ENCODE measurements at places on chromosomes 5 and 9.
A peak's percentile ranks its signal among the peaks of the same experiment; 100 is the strongest.

DNA sequence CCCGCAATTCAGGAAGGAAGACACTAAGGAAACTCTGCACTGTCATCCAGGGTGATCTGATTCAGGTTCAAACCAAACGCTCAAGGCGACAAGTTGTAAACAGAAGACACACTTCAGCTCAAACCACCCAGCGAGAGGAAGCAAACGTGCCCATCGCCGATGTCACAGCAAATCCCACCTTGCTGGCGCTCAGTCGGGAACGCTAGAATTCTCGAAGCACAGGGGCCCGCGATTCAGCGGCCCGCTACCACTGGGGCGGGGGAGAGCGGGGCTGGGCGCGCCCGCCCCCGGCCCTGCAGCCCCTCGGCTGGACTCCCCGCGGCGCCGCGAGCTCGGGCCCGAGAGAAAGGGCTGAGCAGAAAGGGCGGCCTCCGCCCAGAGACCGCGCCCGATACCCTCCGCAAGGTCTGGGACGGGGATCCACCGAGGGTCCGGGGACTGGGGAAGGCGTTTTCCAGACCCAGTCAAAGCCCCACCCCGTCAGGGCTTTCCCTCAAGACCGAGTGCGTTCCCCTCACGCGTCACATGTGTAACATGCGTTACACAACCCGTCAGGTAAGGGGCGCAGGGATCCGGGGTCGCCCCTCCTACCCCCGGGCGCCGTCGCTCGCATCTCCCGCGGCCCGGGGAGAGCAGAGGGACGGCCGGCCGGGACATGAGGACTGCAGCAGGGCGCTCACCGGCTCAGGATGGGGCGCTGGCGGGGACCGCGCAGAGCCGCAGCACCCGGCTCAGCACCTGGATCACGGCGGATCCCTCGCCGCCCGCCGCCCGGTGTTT lies 469 bp downstream of the AGTPBP1 start:
- peak overlapping the region; percentile 94 for H3K27ac ChIP-seq
- H3K4me3 ChIP-seq: peak overlapping the region; percentile 97
- H3K36me3 ChIP-seq: no peaks in the 10 kb centered on the region
- no peak for DNase-seq
- no peaks in the 10 kb centered on the region for H3K27me3 ChIP-seq

GRCh38 chr9:129175515-129175824 lies 2.6 kb downstream of the IER5L start:
- H3K4me1 ChIP-seq: peaks cover 17% of the 10 kb centered on the region
- no peaks in the 10 kb centered on the region for H3K27me3 ChIP-seq
- H3K27ac ChIP-seq: peak overlapping the region; percentile 89
- DNase-seq: no peak

DNA sequence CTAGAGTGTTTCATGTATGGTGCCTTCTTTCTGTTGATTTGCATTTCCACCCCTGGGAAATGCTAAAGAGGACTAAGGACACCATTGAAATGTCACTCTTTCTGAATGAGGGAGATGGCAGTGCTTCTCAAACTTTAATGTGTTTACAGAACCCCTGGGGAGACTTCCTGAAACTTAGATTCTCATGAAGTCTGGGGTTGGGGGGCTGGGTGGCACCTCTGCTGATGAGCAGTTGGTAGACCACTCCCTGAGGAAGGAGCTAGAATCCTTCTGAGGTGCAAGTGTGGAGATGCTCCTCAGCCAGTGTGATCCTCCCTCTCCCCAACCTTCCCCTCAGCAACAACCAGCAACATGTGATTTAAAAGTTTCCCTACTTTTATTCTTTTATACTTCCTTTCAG lies 546.8 kb downstream of the LRRC70 start:
- H3K36me3 ChIP-seq: no peaks in the 10 kb centered on the region
- no peaks in the 10 kb centered on the region for H3K27me3 ChIP-seq
- H3K27ac ChIP-seq: no peak overlapping the region

- H3K4me1 ChIP-seq: no peaks in the 10 kb centered on the region
- H3K27me3 ChIP-seq: no peaks in the 10 kb centered on the region
- no peak for DNase-seq
- H3K27ac ChIP-seq: no peak overlapping the region
Observed at GRCh38 chr9:106683454-106683853, 179.5 kb upstream of the ZNF462 start.

DNA sequence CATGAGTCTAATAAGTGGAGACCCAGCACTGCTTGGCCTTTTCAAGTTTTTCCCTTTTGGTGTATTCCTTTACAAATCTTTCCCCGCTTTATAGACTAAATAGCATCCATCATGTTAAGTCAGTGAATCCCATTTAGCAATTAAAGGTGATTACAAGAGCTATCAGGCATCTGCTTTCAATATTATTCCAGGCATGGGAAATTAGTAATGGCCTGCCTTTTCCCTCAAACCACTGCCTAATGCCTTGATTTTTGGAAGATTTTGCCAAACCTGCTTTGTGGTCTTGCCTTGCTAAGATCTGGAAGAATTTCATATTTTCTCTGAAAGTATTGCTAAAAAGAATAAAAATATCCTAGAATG lies 102.8 kb upstream of the GNA14 start:
- no peaks in the 10 kb centered on the region for H3K36me3 ChIP-seq
- H3K4me3 ChIP-seq: no peak overlapping the region
- no peak for DNase-seq
- H3K27ac ChIP-seq: no peak overlapping the region
- H3K4me1 ChIP-seq: no peaks in the 10 kb centered on the region

DNA sequence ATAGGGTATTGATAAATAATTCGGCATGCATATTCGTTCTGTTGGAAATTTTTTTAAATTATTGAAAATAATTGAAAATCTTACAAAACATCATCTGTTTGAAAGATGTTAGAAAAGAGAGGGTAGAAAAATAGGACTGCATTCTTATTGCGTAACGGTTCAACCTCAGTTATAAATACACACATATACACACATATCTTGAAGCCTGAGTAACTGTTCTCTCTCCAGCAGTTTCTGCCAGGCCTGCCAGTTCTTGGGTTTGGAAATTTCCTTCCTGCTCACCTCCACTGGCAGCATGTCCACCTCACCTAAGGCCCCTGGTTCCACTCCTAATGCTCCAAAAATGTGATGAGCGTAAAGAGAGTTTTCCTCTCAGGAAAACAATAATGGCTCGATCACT lies 9.1 kb downstream of the SPATA31E1 start:
- no peak overlapping the region for H3K27ac ChIP-seq
- no peak for DNase-seq
- no peaks in the 10 kb centered on the region for H3K36me3 ChIP-seq
- no peak overlapping the region for H3K4me3 ChIP-seq

DNA sequence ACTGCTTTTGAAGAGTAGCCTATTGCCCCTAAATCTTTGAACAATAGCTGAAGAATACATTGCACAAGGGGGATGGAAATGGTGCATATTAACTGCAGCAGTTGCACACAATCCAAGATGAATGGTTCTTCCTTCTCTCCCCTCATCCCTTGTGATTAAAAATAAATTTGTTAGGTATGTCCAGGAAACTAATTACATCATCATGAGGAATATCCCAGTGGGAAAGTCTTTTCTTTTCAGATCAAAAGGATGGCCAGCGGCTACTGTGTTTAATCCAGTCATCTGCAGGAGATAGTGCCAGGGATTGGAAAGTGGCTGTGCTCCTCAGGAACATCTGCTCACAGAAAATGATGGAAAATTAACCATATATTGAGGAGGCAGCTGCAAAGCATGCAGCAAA lies 508.4 kb upstream of the SEMA6A start:
- H3K4me3 ChIP-seq: no peak overlapping the region
- H3K27ac ChIP-seq: no peak overlapping the region
- no peaks in the 10 kb centered on the region for H3K36me3 ChIP-seq

GRCh38 chr5:89573345-89573744 lies 690.4 kb upstream of the MEF2C start:
- H3K27me3 ChIP-seq: no peaks in the 10 kb centered on the region
- no peaks in the 10 kb centered on the region for H3K36me3 ChIP-seq
- no peak for DNase-seq
- H3K27ac ChIP-seq: no peak overlapping the region
- H3K4me3 ChIP-seq: no peak overlapping the region
- no peaks in the 10 kb centered on the region for H3K4me1 ChIP-seq

DNA sequence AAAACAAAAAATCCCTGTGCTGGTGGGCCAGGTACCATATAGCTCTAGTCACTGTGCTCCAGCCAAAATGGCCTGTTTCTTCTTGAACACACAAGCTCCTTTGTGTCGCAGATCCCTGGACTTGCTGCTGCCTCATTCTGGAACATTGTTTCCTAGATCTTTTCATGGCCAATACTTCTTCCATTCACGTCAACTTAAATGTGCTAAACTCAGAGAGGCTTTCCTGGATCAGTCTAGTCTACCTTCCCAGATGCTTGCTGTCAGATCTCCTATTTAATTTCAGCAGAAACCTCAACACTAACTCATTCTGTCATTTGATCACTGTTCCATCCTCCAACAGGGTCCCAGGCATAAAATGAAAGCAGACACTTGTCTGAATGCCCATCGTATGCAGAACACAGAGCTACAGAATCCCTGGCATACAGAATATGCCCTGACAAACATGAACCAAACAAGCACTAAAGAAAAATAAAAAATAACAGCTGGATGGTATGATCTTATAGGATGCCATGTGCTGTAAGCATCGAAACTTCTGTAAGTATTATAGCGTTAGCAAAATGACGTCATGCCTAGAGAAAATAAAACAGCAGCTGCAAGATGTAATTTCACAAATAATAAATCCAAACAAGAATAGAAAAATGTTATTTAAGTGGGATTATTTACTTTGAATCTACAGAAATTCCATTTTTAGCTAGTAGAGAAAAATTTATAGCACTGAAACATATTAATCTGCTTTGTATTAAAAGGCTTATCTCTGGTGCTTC lies 403.7 kb upstream of the DAP start:
- no peak overlapping the region for H3K27ac ChIP-seq
- H3K27me3 ChIP-seq: no peaks in the 10 kb centered on the region
- no peaks in the 10 kb centered on the region for H3K4me1 ChIP-seq

GRCh38 chr5:107602896-107603295 lies 67.8 kb downstream of the EFNA5 start:
- no peak overlapping the region for H3K4me3 ChIP-seq
- H3K27me3 ChIP-seq: no peaks in the 10 kb centered on the region
- H3K4me1 ChIP-seq: no peaks in the 10 kb centered on the region
- H3K36me3 ChIP-seq: no peaks in the 10 kb centered on the region
- no peak overlapping the region for H3K27ac ChIP-seq
- no peak for DNase-seq

DNA sequence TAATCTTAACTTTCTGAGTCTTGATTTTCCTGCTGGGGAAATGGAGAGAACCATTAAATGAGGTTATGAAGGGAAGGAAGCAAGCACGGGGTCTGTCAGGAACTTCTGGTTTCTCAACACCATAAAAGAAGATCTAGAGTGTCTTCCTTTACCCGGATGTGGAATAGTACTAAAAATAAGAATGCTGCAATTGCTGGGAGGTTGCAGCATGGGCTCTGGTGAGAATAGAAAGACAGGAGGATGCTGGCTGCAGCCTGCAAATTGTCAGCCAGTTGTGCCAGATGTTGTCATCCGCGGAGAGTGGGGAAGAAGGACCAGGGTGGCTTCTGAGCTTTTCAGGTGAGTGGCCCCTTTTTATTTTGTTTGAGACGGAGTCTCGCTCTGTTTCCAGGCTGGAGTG lies 69.3 kb upstream of the STC2 start:
- no peak for DNase-seq
- no peak overlapping the region for H3K27ac ChIP-seq
- no peaks in the 10 kb centered on the region for H3K4me1 ChIP-seq
- H3K4me3 ChIP-seq: no peak overlapping the region
- no peaks in the 10 kb centered on the region for H3K36me3 ChIP-seq

GRCh38 chr9:137217276-137218211 lies 4.5 kb downstream of the RNF208 start:
- H3K27ac ChIP-seq: peak overlapping the region; percentile 58
- H3K4me3 ChIP-seq: peak overlapping the region; percentile 59
- peaks cover 3% of the 10 kb centered on the region for H3K4me1 ChIP-seq
- H3K27me3 ChIP-seq: no peaks in the 10 kb centered on the region
- H3K36me3 ChIP-seq: peaks cover 12% of the 10 kb centered on the region

DNA sequence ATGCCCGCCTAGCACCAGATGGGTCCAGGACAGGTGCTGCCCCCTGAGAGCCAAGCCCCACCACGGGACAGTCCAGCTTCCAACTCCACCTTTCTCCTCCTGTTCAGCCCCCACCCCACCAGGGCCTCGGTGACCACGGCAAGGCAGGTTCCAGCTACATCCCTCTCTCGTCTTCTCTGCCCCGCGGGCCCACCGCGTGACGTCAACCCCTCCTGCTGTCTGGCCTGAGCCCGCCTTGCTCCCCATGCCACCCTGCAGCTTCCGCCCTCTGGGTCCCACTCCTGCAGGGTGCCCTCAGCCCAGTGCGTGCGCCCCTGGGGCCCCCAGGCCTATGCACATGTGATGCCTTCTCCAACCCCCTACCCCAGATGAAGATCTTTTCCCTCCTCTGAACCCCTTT lies 6.8 kb downstream of the GFPT2 start:
- no peak overlapping the region for H3K4me3 ChIP-seq
- H3K4me1 ChIP-seq: no peaks in the 10 kb centered on the region
- H3K36me3 ChIP-seq: no peaks in the 10 kb centered on the region
- no peak for DNase-seq

DNA sequence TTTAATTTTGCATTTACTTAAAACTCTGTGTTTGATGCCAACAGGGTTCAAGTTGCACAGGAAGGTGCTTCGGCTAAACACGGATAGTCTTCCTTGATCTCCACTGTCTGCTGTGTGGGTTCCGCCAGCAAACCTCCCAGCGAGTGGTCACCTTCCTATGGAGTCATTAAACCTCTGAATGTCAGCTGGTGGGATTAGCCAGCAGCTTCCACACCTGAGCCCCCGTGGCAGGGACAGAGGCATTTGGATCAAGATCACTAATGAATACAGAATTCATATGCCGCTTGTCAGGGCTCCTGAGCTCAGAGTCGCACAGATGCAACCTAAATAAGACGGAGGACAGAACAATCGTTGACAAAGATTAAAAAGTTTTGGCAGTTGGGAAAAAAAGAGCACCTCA lies 39.5 kb downstream of the PSMB7 start:
- H3K4me1 ChIP-seq: peaks cover 52% of the 10 kb centered on the region
- no peaks in the 10 kb centered on the region for H3K27me3 ChIP-seq

GRCh38 chr5:16446993-16447392 lies 18.6 kb downstream of the ZNF622 start:
- H3K4me1 ChIP-seq: no peaks in the 10 kb centered on the region
- H3K4me3 ChIP-seq: no peak overlapping the region
- H3K27me3 ChIP-seq: no peaks in the 10 kb centered on the region
- H3K27ac ChIP-seq: no peak overlapping the region
- H3K36me3 ChIP-seq: peaks cover 66% of the 10 kb centered on the region

- no peaks in the 10 kb centered on the region for H3K36me3 ChIP-seq
- H3K4me3 ChIP-seq: no peak overlapping the region
- no peak for DNase-seq
- no peaks in the 10 kb centered on the region for H3K4me1 ChIP-seq
Observed at GRCh38 chr5:118687661-118688621, 300.4 kb downstream of the DTWD2 start.

DNA sequence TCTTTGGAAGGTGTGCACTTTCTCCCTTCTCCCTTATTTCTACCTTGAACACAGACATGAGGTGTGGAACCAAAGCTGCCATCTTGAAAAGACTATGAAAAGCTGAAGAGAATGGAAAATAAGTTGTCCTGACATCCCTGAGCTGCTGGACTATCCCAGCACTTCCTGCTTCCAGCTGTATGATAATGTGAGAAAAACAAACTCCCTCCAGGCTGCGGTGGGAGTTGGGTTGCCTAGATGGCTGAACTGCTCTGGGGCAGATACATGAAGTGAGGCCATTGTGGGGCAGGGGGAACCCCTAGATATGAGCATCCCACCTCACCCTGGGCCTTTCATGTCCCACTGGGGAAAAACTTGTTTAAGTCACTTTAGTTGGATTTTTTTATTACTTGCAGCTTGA lies 82.4 kb downstream of the BOD1 start:
- no peaks in the 10 kb centered on the region for H3K27me3 ChIP-seq
- peaks cover 13% of the 10 kb centered on the region for H3K4me1 ChIP-seq
- no peaks in the 10 kb centered on the region for H3K36me3 ChIP-seq
- DNase-seq: no peak

GRCh38 chr5:2542026-2542425 lies 209.5 kb downstream of the IRX2 start:
- H3K4me3 ChIP-seq: no peak overlapping the region
- no peaks in the 10 kb centered on the region for H3K4me1 ChIP-seq

All from psoas muscle (tissue), 8 donors.